ENCODE measurements at places on chromosomes 4 and X. TPM values are rescaled to one million over a fixed set of nuclear protein-coding genes. Genes with fewer than 3 reads are reported as not detected.

CTSO gene
- 9.1 TPM for total RNA-seq

S100P gene
- not detected for total RNA-seq

DRP2 gene
- total RNA-seq = 2.5 TPM

SPATA18 gene
- 4.6 TPM for total RNA-seq

SPIN2A gene
- total RNA-seq = 0.76 TPM

GYG2 gene
- 2.4 TPM for total RNA-seq

FRMPD3 gene
- not detected for total RNA-seq

GRIA3 gene
- not detected for total RNA-seq

GJB1 gene
- 76.9 TPM for total RNA-seq

SMARCA1 gene
- total RNA-seq = 6.4 TPM

CSAG1 gene
- total RNA-seq = not detected

USP17L21 gene
- total RNA-seq = not detected

TNIP2 gene
- 255 TPM for total RNA-seq

TXK gene
- total RNA-seq = 5.1 TPM

RTL3 gene
- total RNA-seq = not detected

NEUROG2 gene
- not detected for total RNA-seq

MSL3 gene
- 25.2 TPM for total RNA-seq

PDGFC gene
- 6.8 TPM for total RNA-seq

UPF3B gene
- 5.3 TPM for total RNA-seq
